ENCODE measurements at places on chromosomes 2 and 18. TPM values are rescaled to one million over a fixed set of nuclear protein-coding genes. Genes with fewer than 3 reads are reported as not detected.

DNA sequence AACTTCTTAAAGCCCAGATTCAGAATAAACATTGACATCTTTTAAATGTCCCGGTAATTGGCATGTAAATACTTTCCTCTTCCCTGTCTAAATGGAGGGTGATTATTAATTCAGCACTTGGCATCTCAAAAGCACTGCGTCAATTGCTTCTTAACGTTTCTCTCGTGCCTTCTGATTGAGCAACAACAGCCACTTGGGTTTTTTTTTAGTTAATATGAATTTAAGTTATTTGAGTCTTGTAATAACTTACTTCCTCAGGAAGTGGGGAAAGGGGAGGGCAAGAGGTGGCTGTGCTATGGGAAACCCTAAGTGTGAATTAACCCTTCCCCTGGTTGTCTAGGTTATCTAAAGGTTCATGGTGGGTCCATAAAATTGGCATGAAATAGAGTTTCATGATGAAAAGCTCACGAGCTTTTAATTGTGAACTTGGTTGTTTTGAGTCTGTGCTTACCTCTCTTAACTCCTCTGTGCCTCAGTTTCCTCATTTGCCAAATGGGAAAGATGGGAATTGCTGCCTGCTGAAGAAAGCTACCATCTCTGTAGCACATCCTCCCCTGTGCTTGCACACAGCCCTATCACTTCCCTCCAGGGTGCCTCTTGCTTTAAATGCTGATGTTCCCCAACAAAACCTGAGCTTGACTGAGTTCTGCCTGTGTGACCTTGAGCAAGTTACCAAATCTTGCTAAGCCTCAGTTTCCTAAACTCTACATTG is 126.3 kb upstream of the BCL2L11 start:
- no peak for DNase-seq

DNA sequence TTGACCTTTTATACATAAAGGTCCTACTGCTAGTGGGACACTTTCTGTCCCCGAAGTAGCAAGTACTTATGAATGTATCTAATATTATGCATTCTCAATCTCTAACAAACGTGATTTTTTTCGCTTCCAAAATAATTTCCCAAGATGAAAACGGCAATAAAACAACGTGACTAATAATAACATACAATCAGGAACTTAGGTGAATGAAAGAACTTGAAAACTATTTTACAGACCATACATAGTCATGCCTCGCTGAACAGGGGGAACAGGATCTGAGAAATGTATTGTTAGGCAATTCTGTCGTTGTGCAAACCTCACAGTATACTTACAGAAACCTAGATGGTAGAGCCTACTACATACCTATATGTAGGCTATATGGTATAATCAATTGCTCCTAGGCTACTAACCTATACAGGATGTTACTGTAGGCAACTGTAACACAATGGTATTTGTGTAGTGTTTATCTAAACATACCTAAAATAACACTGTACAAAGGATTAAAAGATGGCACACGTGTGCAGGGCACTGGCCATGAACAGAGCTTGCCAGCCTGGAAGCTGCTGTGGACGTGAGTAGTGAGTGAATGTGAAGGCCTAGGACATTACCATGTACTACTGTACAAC is 2.5 kb downstream of the RTN4 start:
- no peak for DNase-seq

GRCh38 chr2:233972941-233973575 is 55.9 kb downstream of the TRPM8 start:
- no peak for DNase-seq

DNA sequence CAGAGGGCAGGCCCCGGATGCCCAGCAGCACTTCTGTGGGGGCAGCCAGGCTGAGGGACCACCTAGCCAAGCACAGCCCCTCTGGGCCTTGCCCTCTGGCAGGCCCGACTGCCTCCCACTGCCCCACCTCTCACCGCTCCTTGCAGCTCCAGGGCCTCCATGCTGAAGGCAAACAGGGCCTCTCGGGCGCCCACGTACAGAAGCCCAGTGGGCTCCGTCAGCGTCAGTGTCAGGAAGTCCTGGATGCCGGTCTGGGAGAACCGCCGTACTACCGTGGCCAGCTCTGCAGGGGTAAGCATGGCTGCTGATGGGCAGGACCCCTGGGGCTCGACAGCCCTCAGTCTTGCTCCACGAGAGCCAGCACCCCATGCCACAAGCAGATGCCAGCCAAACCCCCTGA is 3.7 kb downstream of the SEMA4C start:
- no peak for DNase-seq

DNA sequence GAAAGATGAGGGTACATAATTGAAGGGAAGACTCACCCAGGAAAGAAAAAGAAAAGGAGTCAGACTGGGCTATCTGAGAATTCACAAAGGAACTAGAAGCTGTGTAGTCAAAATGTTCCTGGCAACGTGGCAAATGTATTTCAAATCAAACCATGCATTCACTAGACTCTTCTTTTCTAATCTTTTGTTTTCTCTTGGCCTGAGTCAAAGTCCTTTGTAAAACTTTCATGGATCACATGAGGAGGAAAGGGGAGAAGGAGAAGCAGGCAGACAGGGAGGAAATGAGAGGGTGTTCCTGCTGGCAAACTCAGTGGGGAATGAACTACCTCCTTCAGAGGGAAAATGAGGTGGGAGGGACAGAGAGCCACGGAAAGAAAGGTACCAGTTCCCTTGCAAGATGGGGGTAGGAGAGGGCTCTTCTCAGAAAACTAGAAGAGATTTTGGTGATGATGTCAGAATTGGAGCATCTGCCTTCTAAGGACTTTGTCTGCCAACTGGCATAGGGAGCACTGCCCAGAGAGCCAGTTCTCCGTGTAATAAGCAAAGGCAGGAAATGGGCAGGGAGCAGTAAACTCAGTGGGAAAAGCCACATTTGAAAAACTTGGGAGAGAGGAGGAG is 51.4 kb downstream of the SLC8A1 start:
- no peak for DNase-seq

- no peak for DNase-seq
These were observed 14.0 kb upstream of the PDCL3 start for GRCh38 chr2:100548771-100549170.

DNA sequence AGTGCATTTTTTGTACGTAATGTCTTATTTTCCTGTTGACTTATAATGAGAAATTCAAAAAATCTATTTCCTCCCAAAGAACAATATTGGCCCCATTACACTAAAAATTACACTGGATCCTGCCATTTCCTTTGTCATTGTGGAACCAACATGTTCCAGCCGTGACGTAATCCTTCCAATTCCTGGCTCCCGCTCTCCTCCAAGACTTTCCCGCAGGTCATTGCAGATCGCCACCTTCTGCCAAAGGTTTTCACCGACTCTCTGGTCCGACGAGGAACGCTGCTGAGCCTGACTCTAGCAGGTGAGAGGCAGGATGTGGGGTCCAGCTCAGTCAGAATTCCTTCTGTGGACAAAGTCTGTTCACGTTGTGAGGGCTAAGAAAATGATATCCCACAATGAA is 38.0 kb downstream of the PTGR3 start:
- DNase-seq: no peak

- no peak for DNase-seq
These were observed 59.7 kb downstream of the INPP5D start for GRCh38 chr2:233119806-233120205.

DNA sequence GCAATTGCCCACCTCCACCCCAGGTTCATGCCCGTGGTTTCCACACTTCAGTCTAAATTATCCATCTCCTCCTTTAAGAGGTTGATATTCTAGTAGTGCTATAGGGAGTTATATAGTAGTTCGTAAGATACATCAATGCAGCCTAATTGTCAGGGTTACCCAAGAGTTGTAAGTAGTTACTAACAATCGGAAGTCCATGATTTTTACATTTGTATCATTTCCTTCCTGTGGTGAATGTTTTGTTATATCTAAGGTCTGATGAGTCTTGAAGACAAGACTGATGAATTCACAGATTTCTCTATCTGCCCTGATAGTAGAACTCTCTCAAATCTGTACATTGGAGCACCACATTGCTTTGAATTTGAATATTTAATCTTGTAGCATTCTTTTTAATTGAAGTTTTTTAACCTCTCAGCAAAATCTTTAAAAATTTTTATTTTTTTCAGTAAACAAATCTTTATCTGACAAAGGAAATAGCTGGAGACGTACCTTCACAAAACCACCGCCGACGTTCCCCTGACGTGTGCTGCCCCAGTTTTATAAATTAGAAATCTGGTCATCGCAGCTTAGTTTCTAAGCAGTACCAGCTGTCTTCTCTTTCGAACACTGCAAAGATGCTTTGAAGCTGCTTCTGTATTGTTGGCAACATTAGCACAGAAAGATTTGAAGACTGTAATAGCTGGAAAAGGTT is 264.5 kb downstream of the SOCS6 start:
- DNase-seq: no peak

GRCh38 chr2:185335879-185336278 is 402.7 kb upstream of the FSIP2 start:
- DNase-seq: no peak

- no peak for DNase-seq
These were observed 41.5 kb downstream of the BIN1 start for GRCh38 chr2:127065299-127065939.

The TYMS gene
- 180 TPM for polyA plus RNA-seq

The SLC14A1 gene
- polyA plus RNA-seq: 1.7 TPM

DNA sequence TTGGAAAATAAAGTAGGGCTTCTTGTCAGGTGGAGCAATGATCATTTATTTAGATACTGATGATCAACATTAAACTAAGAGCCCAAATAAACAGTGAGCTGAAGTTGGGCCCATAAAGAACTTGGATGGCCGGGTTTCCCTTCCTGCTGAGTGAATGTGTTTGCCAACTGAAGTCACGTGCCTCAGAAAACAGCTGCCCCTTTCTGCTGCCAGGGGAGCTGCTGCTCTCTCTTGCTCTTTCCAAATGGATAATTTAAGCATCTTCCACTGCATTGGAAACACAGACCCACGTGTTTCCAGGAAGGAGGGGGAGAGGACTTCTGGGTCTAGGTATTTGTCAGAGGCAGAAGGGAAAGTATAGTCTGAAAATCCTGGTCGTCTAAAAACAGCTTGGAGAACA is 22.9 kb upstream of the NCKAP5 start:
- DNase-seq: no peak
